ENCODE measurements at places on chromosomes 3 and 15.

- DNase-seq: no peak
These were observed 380.6 kb downstream of the CTNNB1 start for GRCh38 chr3:41579861-41580260.

DNA sequence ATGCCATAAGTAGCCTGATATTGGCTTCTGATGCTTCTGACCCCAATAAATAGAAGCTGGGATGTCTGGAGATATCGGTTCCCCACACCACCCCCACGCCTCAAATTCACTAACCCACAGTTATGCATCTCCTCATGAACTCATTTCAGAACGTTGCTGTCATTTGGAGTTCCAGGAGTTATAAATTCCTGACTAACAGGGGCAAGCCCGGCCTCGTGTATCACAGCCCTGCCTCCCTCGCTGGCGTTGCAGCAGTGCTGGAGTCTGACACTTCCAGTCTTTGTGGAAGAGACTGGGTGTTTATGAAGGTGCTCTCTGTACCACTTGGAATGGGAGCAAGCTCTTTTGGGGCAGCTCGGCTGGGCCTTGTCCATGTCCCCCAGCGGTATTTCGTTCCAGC lies 101.0 kb downstream of the ANP32A start:
- DNase-seq: no peak

DNA sequence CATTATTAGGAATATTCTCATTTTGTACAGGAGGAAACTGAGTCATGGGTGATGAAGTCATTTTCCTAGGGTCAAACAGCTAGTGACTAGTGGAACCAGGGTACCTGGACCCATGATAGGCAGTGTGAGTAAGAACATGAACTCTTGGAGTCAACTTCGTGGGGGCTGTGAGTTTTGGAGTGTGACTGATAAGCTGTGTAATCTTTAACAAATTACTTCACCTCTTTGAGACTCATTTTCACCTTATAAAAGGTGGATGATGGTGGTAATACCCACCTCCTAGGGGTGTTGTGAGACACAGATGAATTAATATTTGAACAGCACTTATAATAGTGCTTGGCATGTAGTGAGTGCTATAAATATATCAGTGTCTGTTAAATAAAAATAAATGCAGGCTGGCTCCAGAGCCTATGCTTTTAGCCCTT lies 9.1 kb downstream of the SEMA6D start:
- no peak for DNase-seq

DNA sequence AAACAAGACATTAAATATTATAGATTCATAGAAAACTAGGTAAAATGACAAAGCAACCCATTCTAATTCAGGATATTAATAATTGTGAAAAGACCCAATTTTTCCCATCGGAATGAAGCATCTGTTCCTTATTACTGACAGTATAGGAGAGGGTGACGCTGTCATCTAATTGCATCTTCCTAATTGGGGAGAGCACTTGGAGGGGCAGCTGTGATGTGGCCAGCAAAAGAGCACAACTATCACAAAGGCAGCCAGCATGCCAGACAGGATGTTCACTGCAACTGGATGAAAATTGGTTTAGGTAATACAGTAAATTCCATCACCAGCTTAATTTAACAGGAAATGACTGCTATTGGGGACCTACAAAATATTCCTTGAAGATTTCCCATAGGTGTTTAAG lies 21.9 kb upstream of the MINAR1 start:
- no peak for DNase-seq

- DNase-seq: no peak
These were observed 264.6 kb downstream of the THSD4 start for GRCh38 chr15:71379893-71380292.

DNA sequence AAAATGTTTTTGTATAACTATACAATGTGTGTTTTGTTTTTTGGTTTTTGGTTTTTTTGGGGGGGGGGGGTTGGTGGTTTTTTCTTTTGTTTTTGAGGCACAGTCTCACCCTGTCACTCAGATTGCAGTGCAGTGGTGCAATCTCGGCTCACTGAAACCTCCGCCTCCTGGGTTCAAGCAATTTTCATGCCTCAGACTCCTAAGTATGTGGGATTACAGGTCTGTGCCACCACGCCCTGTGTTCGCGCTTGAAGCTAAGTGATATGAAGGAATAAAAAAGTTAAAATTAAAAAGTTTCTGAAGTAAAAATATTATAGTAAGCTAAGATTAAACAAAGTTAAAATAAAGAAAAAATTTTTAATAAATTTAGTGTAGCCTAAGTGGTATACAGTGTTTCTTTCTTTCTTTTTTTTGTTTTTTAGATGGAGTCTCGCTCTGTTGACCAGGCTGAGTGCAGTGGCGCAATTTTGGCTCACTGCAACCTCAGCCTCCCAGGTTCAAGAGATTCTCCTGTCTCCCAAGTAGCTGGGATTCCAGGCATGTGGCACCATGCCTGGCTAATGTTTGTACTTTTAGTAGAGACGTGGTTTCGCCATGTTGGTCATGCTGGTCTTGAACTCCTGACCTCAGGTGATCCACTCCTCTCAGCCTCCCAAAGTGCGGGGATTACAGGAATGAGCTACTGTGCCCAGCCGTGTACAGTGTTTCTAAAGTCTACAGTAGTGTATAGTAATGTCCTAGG lies 53.9 kb upstream of the TEX55 start:
- no peak for DNase-seq

GRCh38 chr3:188905547-188905946 lies 266.2 kb upstream of the TPRG1 start:
- DNase-seq: no peak

DNA sequence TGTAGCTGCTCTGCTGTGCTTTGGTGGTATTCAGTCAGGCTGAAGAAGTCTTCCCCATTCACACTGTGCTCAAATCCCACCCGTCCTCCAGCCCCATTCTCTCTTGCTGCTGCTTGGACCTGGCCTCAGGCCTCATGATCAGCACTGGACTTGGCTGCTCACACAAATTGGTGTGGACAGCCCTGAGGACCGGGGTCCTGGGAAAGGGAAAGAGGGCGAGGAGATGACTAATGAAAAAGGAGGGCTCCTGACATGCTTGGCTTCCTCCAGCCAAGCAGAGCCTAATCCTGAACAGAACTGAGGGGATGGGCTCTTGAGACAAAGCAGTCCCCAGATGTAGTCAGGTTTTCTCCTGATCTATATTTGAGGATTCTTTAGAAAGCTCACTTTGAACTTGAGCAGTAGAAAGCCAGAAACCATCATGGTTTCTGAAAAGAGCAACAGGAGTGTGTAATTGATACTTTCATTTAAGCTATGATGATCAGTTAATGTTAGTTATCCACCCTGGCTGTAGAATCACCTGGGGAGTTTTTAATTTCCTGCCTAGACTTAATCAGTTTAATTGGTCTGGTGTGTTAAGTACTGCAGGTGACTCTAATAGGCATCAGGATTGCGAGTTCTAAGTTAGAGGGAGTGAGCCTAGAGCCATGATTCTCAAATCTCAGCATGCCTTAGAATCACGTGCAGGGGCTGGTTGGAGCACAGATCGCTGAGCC lies 79.4 kb upstream of the THBS1 start:
- no peak for DNase-seq

GRCh38 chr3:187743195-187744141 lies 1.8 kb downstream of the BCL6 start:
- DNase-seq: no peak
